AG08395 (cell line): ENCODE measurements at places on chromosomes 2 and 18.

- DNase-seq = no peak
Measured at GRCh38 chr2:124566518-124566970, 541.5 kb downstream of the CNTNAP5 start.

GRCh38 chr2:231425811-231426703 is 30.5 kb downstream of the B3GNT7 start:
- DNase-seq = no peak

DNA sequence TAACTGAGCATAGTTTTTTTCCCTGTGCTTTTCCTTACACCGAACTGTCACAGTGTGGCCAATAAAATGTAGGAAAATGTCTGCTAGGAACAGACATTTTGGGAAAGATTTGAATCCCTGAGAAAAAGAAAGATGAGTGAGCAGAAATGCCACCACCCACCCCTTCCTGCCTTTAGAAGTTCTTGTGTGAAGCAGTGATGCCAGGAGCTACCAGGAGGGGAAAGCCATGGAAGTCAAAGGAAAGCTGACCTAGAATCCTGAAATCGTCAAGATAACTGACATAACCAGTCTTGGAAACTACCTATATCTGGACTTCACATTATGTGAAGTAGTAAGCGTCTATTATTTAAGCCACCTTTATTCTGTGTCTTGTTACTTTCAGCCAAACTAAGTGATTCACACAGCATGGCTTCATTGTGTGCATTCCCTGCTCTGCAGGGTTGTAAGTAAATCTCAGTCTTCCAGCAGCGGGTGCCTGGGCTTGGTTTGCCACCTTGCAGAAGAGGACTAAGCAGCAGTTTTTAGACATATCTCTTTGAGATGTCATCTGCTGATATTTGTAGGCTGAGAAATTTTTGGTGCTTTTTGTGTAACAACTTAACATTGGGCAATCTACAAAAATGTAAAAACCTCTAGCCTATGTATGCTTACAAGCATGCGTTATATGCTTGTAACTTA is 11.2 kb upstream of the SPRED2 start:
- DNase-seq = no peak

DNA sequence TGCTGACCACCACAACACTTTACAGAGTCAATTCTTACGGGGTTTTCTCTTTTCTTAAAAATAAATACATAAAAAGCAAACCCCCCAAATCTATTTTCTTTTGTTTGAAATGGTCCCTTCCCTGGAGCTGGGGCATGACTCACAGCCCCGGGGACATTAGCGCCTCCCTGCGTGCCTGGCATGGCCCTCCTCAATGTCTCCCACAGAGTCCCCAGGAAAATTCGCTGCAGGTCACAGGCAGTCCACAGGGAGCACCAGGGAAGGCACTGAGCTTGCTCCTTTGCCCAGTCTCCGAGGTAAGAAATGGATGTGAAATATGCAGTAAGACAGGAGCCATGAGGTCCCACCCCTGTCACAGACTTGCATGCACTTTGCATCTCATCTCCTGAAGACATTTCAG is 142.5 kb downstream of the LAMA1 start:
- DNase-seq = no peak

- DNase-seq = no peak
Measured at GRCh38 chr2:163659224-163659623, 76.6 kb downstream of the FIGN start.

DNA sequence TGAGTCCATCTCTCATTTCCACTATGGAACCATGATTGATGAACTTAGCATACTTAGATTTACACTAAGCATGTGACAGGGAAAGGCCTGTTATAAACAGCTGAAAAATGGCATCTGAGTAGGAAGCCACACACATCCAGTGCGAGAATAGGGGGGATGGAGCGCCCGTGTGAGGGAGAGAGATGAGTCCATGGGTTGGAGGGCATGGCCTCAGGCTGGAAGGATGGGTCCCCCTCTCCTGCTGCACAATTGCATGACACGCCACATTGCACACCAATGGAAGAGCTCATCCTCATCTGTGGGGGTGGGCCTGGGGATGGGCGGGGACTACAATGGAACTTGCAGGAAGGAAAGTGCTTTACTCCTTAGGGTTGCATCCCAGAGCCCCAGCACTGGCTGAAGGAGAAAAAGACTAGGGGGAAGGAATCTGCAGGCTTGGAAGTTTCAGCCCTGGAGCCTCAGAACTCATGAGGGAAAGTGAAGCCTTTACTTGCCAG is 46.4 kb upstream of the CXCR4 start:
- DNase-seq = no peak

DNA sequence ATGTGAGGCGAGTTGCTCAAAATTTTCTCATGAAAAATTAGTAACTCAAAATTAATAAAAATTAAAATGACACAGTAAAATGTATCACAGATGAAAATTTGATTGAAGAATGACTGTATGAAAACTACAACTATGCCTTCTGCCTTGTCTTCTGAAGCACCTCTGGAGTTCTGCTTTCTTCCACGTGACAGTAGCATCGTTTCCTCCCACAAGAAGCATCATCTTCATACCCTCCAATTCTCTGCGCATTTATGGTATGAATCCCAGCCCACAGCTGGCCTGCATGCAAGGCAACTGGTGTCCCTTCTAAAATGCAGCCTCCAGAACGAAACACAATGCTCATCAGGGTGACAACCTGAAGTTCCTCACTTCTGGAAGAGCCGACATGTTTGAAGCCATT is 189.9 kb downstream of the MYO1B start:
- DNase-seq = no peak

GRCh38 chr2:127220102-127220767 is at the start of gene CYP27C1:
Gene CYP27C1, minus strand, starts transcription at chr2:127220299. Its CDS starts 29 bp downstream, at chr2:127220270.
- DNase-seq = no peak

DNA sequence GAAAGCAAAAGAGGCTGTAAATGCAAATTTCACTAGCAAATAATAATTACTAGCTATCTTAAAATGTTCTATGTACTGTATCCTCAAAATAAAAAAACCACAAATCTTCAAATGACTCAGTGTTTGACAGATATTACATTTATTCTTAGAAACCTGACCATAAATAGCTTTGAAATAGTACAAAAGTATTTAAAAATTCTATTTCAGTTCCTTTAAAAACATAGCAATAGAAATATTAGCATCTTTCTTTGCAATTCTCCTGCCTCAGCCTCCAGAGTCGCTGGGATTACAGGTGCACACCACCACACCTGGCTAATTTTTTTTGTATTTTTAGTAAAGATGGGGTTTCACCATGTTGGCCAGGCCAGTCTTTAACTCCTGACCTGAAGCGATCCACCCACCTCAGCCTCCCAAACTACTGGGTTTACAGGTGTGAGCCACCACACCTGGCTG is 50.6 kb downstream of the MSH6 start:
- DNase-seq = no peak

- DNase-seq = no peak
Measured at GRCh38 chr2:100960688-100961087, 41.4 kb upstream of the RPL31 start.

GRCh38 chr2:48952143-48952542 is 196.6 kb upstream of the LHCGR start:
- DNase-seq = no peak

DNA sequence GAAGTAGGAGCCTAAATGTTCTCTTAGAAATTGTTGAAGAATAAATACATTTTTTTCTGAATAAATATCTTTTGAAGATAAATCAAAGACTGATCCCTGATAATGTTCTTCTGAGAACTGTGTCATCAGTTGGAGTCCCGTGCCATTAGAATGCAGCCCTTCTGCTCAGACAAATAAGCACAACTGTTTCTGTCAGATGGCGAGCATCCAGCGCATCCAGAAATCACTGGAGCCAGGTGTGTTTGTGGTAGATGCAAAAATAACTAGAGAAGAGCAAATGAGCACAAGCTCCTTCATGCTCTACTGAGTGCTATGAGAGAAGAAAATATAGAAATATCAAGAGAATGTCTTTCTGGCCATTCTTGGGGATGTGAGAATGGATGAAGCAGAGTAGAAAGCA is 573.7 kb downstream of the THSD7B start:
- DNase-seq = no peak

DNA sequence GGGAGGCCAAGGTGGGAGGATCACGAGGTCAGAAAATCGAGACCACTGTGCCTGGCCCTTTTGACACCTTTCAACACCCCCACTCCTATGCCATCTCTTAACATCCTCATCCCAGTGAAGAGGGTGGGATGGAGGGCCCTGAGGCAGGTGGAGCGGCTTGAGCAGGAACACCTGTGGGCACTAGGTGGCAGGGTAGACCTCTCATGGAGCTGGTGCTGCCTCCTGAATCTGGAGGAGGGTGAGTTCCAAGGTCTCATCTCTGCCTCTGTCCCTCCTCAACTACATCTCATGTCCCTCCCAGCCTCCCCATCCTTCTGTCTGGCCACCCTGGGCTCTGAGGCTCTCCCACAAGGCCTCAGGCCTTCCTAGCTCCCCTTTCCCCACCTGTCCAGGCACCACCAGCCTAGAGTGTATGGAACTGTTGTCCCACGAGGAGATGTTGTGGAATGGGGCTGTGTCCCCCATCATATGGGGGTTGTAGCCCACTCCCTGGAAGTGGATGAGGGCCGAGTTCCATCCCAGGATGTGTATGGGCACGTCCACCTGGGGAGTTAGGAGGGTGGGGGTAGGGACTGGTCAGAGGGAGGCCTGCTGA is 17.0 kb upstream of the CRYBA2 start:
- no peak for DNase-seq

DNA sequence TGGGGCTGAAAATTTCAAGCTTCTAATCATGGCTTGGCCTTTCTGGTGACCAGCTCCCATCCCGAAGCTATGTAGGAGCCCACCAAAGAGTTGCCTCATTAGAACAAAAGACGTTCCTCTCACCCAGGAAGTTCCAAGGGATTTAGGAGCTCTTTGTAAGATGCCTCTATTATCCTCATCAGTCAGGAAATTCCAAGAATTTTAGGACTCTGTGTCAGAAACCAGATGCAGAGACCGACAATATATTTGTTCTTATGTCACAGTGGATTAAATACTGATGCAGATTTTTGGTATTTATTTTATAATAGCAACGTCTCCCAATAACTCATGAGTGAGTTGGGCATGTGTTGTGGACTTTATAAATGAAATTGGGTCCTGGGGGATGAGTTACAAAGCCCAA is 91.8 kb upstream of the SKOR2 start:
- no peak for DNase-seq

DNA sequence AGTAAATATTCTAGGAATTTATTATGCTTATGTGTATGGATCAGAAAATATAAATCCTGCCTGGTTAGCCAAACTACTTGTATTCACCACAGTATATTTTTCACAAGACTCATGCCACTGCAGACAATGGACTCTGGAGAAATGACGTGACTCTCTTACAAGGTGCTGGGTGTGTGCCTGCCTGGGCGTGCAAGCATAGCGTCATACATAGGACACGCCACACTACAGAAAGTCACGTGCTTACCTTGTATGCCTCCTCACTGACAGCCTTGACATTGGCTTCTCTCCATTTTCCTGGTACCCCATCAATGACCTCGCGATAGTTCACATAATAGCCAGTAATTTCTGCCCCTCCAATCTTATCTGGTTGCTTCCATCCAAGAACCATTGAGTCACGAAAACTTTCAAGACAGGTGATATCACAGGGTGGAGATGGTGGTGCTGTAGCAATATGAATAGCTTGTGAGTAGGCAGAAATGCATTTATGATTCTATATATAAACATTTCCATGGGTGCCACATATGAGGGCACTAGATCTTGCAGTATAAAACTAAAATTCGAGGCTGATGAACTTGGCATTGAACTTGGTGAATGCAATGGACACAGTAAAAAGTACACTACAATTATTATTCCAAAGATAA is 93.2 kb downstream of the MYOM1 start:
- DNase-seq = no peak

DNA sequence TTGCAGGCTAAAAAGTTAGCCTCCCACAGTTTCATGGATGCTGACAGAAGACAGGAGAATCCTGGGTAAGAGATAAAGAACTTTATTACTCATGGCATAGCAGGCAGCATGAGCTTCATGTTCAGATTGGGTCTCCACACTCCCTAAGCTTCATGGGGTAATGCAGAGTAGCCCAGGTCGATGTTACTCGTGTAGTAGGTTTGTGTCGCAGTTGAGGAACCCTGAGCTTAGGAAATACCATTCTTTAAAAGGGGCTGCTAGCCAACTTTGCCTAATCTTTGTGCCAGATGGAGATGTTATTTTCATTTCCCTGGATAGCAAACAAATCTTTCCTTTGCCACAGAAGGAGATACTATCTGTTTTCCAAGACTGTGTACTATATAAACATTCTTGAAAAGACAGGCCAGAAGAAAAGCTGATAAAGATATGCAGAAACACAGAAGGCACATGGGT is 117.6 kb downstream of the LTBP1 start:
- DNase-seq = no peak

DNA sequence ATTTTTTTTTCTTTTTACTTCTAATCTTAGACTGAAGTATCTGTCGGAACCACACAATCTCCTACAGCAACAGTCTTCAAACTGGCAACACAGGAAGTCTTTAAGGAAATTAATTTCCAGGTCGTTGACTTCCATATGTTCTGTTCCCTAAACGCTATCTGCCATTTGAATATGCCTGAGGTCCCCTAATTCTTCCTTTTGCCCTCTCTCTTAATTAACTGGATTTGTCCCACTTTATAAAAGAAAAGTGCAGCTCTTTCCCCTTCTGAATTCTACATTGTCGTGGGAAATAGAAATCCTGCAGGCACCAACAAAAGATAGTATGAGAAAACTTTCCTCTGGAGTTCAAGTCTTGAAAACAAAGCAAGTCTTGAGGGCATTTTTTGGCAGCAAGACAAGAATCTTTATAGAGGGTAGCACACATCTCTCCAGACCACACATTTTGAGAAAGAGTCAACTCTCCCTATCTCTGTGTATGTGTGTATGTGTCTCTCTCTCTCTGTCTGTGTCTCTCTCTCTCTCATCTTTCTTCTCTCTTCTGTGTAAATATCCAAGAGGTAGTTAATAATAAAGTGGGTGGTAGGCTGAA is 879.8 kb downstream of the SOCS6 start:
- DNase-seq = no peak

DNA sequence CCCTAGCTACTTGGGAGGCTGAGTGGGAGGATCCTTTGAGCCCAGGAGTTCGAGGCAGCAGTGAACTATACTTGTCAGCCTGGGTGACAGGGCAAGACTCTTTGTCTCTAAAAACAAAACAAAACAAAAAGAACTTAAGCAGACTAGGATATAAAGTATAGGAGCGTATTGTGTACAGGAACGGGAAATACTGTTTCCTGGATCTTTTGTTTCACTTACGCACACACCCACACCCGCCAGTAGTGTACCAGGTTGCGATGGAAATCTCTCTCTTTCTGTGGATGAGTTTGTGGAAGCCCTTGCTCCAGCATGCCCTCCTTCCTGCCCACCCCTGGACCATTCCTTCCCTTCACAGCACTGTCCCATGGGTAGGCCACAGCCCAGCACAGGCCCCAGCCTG is 136.3 kb downstream of the RPIA start:
- DNase-seq = no peak

DNA sequence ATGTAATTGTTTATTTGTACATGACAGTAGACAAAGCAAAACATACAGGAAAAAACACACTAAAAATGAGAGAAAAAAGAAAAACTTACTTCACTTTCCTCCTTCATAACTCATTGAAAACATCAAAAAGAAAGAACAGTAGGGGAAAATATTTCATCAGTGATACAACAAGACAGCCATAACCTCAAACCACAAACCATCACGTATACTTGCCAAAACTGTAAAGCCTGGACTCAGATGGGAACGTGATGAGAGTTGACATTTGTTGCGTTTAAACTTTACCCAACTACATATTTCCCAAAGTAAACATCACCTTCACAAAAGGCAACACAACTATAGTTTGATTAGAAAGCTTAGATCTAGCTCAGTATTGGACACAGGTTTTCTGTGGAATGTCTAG is 278.2 kb upstream of the COL3A1 start:
- DNase-seq = peak; percentile 52

- DNase-seq = no peak
Measured at GRCh38 chr2:6683516-6683915, 182.2 kb downstream of the CMPK2 start.

- DNase-seq = no peak
Measured at GRCh38 chr2:133814890-133815289, 246.6 kb upstream of the NCKAP5 start.
